ENCODE measurements at places on chromosomes 16 and 17. TPM values are rescaled to one million over a fixed set of nuclear protein-coding genes. Genes with fewer than 3 reads are reported as not detected.

TRAP1 gene
- total RNA-seq = 158 TPM

ITGB4 gene
- 33.3 TPM for total RNA-seq

LRRC37A gene
- 0.51 TPM for total RNA-seq

NACA2 gene
- not detected for total RNA-seq

CASKIN1 gene
- total RNA-seq = 0.12 TPM

AURKB gene
- 165 TPM for total RNA-seq

CCL1 gene
- not detected for total RNA-seq

CSNK1D gene
- total RNA-seq = 54.1 TPM

PYDC1 gene
- not detected for total RNA-seq

PRSS22 gene
- 9.5 TPM for total RNA-seq

SOST gene
- not detected for total RNA-seq
